ENCODE measurements at places on chromosomes 5 and 9.

DNA sequence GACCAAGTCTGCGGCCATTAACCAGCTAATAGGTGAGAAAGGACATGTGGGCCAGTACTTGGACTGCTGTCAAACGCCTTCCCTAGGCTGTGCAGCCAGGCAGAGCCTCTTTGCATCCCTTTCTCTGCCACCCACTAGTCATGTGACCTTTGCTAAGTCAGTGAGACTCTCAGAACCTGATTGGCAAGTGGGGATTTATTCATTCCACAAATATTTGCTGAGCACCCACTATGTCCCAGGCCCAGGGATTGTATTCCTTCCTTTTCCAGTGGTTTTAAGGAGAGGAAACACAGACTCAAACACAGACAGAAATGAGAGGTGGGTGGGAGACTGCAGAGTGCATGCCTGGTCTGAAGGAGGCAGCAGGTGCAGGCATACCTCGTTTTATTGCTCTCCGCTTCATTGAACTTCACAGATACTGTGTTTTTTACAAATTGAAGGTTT lies 71.6 kb upstream of the GALNT10 start:
- DNase-seq, result no peak

- peak; percentile 19 for DNase-seq
These were observed 29.5 kb upstream of the ALDH1B1 start for GRCh38 chr9:38362852-38363588.

GRCh38 chr9:99823681-99824377 lies 2.1 kb downstream of the NR4A3 start:
- DNase-seq, result peak; percentile 87

GRCh38 chr5:9168791-9169556 lies 376.9 kb downstream of the SEMA5A start:
- no peak for DNase-seq

DNA sequence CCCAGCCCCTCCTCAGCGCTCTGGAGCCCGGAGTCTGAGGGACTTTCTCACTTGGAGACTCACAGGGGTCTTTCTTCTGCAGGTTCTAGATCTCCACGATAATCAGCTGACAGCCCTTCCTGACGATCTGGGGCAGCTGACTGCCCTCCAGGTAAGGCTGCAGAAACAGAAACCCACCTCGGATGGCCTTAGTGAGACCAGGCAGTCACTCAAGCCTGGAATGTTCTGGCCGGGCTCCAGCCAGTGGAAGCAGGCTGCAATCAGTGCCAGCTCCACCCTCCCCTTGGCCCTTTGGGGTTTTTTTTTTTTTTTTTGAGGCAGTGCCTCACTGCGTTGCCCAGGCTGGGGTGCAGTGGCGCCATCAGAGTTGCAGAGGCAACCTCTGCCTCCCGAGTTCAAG lies 7.6 kb downstream of the LRSAM1 start:
- no peak for DNase-seq

DNA sequence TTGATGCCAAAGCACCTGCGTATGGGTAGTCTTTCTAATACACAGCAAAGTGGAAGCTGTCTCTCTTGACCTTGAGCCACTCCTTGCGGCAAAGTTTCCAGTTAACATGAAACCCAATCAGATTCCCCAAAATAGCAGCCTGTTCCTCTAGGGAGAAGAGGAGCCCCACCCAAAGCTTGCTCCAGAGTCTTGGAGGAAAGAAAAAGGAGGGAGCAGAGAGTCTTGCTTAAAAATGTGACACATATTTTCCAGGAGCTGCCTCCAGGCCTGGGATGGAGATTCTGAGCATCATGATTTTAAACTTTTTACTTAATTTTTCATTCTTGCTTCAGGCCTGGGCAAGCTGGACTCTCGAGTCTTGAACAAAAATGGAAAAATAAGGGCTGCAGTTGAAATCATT lies 223.5 kb upstream of the TNC start:
- DNase-seq, result no peak

GRCh38 chr9:35070823-35071813 lies 1.3 kb downstream of the VCP start:
- peak; percentile 42 for DNase-seq

DNA sequence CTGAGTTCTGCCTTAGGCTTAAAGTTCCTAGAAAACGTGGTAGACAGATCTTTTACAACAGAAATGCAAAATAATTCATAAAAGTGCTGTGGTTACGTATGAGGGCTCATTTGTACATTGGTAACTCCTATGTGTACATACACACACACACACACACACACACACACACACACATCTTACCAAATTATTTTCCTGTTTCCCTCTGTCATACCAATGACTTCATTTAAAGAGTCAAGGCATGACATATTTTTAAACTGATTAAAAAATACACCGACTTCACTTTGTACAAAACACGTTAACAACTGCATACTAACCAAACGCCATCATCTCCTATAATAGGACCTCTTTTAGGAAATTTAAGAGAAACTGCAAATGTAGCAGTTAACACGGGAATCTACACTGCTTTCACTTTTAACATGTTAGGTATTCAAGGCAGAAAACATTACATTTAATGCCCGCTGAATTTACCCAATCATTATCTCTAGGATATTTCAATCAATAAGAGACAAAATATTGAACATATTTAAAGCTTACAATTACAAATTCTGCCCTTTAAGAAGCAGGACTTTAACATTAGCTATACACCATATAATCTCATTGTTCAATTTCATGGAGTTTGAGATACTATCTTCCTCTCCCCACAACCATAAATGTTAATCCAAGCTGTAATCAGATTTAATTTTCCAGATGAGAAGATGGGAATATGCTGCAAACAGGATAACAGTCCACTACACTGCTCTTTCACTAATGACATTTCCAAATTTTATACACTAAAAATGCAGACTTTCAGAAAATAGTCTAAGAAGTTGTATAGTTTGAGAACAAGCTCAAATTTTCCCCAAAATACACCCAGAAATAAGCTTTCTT lies 133.1 kb downstream of the DENND1A start:
- DNase-seq, result no peak

DNA sequence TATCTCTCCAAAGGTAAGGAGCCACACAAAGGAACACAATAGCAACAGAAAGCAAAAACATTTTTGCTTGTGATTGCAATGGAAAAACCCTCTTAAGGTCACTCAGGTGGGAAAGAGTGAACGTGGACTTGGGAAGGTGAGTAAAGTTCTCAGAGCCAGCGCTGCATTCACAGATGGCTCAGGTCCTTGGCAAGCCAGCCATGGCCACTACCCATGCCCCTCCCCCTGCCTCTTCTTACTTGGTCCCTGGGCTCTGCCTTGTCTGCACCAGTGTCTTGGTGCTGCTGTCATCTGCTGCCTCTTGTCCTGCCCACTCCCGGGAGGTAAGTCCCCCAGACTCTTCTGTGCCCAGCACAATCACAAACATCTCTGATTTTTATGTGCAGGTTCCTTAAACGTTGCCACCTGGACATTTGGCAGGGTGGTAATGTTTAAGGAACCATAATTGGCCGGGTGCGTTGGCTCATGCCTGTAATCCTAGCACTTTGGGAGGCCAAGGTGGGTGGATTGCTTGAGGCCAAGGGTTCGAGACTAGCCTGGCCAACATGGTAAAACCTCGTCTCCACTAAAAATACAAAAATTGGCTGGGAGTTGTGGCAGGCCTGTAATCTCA lies 74.6 kb downstream of the FEM1C start:
- DNase-seq, result no peak

DNA sequence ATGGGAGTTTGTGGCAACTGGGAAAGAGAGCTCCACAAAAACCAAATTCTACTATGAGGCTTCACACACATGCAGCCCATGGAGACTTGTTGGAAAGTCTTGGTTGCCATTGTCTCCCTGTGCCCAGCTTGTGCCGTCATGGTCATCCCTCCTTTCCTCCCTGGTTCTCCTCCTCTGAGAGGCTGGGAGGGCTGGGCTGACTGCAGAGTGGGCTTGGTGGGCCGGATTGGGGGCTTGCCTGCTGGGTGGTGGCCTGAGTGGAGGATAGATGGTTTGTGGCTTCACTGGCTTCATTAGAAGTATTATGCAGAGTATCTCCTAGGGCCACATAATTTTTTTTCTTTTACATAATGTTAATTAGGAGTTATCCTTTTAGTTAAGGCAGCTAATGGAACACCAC lies 52.3 kb upstream of the IRX2 start:
- DNase-seq, result no peak

- no peak for DNase-seq
These were observed 220.2 kb downstream of the EFNA5 start for GRCh38 chr5:107450531-107450930.

DNA sequence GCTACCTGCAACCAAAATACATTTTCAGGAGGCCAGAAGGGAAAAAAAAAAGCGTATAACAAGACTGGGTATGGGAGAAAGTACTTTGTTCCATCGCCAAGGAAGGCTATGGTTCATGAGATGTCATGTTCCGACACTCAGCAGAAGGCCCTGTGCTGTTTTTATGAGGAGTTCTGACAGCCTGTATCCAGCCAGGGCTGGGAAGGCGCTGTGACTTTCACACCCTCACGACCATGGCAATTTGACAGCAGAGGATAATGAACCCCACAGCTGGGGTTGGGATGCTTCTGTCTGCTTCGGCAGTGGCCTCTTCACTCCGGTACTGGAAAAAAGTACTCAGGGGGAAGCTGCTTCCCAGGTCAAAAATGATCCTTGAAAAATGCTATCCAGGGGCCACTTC lies 154.4 kb downstream of the PRELID2 start:
- no peak for DNase-seq
